Psoas muscle (tissue), 8 donors: ENCODE measurements at places on chromosomes 3 and 15. TPM values are rescaled to one million over a fixed set of nuclear protein-coding genes. Genes with fewer than 3 reads are reported as not detected.

Gene CILP
- 3.9 TPM for polyA plus RNA-seq

DNA sequence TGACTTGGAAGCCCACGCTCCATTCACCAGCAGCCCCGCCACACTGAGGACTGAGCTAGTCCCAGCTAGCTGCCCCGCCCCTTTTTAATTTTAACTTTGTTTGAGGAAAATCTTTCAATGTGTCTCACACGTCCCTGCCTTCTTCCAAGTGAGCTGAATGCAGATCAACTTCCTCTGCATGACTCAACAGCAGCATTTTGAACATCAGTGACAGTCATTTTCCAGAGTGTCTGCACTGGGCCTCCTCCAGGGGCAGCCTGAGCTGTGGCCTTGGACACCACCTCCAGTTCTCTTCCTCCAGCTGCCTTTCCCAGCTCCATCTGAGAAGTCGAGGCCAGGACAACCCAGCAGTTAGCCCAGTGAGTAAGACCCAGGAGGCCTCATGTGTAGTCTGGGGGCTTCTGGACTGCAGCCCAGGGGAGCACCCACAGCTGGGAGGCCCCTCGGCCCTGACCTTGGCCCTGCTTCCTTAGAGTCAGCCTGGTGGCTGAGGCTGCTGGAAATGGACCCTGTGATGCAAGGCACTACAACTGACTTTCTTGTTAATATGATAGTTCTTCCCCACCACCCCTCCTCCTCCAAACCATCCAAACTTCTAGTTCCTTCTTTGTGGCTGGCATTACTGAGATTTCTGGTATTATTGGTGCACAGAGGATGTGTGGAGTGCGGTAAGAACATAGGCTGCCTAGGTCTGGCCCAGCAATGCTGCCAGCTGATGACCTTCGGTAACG lies 21.4 kb upstream of the ESYT3 start:
- no peak for DNase-seq

DNA sequence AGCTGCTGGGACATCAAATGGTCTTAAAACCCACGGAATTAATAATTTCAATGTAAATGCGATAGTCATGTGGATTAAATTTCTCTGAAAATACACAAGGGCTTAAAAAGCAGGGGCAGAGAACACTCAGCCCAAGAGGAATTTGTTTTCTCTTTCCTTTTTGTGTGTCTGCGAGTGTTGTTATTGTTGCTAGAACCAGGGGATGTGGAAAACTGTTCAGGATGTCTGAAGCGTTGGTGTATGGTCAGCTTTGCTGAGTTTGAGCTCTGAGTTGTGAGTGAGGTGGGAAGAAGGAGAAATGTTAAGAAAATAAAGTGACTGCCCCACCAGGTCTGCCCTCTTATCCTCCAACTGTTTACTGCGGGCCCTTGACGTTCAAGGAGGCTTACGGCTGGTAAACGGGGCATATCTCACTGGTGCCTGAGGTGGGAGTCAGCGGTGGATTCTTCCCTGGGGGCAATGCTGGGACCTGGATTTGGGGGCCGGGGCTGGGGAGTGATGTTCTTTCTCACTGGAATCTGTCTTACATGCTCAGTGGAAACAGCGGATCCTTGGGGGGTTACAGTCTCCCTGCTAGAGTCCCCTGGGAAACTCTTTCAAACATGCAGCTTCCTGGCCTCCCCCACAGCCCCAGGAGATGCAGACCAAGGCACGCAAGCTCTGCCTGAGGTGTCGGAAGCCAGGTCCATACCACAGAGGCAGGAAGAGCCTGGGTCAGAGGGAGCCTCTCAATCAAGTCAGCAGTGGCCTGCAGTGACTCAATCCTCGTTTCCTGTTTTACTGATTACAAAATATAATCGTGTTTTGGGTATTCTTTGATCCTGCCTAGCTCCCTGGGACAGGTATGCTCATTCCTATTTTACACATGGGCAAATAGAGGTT lies 41.8 kb downstream of the ITGA11 start:
- no peak for DNase-seq

GRCh38 chr15:91061230-91061629 lies 38.8 kb upstream of the SV2B start:
- DNase-seq: no peak

DNA sequence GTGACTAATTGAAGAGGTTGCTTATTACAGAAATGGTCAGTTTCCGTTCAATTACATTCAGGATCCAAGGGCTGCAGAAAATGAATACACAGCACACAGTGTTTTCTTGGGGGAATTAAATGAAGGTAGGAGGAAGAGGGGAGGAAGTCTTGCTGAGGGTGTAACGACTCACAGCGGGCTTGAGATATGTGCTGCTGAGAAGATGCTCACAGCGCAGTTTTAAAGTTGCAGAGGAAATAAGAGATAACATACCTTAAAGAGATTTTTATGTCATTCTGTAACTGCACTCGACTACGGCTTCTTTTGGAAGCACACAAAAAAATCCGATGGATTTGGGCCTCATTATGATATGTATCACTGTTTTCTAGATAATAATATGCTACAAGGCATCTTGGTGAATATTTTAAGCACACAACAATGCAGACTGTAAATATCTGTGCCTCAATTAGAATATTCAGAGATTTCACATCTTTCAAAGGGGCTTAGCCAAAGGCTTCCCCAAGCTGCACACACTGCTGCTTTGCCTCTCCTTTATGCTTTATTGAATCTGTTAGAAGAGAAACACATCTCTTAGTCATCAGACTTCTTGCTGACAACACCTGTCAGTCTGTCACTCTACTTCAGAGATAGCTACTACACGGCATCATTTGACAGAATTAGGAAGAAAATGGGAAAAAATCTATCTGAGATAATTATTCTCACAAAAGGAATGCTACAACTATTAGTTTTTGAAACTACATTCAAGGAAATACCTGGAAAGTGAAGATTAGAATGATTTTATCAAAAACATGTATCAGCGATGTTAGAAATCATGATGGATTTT lies 773.2 kb downstream of the OTOL1 start:
- no peak for DNase-seq

DNA sequence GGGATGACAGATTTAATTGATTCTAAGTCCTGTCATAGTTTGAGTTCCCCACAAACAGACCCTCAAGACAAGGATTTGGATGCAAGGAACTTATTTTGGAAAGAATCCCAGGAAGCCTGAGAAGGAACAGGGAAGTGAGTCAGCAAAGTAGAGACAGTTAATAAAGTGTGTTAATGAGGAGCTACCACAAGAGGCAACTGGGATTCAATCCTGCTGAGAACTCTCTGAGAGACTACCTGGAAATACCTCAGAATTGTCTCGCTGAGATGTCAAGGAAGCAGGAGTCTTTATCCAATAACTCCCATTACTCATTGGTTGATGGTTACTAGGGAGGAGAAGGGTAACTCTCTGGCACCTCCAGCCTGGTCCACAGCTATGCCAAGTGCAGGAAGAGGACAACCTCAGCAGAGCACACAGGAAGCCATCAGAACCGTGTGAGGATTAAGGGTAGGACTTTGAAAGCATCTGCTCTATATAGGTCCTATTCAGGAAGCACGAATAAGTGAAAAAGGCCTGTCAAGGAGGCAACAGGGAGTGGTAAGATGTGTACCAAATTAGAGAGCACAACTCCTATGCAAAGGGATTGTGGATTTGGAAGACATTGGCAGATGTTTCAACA lies 311.1 kb upstream of the KCNH8 start:
- DNase-seq: no peak

- peak; percentile 80 for DNase-seq
Measured at GRCh38 chr3:64209866-64210621, 15.2 kb downstream of the PRICKLE2 start.

Gene C3orf49
- not detected for polyA plus RNA-seq

Gene GOLGA8G
- not detected for polyA plus RNA-seq

- DNase-seq: peak; percentile 74
Measured at GRCh38 chr3:52216585-52217408, 8.6 kb downstream of the TLR9 start.
